ENCODE measurements at places on chromosomes 7 and 10. TPM values are rescaled to one million over a fixed set of nuclear protein-coding genes. Genes with fewer than 3 reads are reported as not detected.

MYL10 gene
- total RNA-seq = not detected

FKBP9 gene
- 0.75 TPM for total RNA-seq

ATXN7L1 gene
- total RNA-seq = 22.4 TPM

SDK1 gene
- 0.07 TPM for total RNA-seq

MOGAT3 gene
- total RNA-seq = not detected

FAM13C gene
- not detected for total RNA-seq

LIPM gene
- not detected for total RNA-seq

GPRIN2 gene
- total RNA-seq = not detected

ASZ1 gene
- total RNA-seq = not detected

HOXA7 gene
- total RNA-seq = not detected

ZNF488 gene
- total RNA-seq = not detected

UCN3 gene
- not detected for total RNA-seq

TLL2 gene
- total RNA-seq = not detected

DENND10 gene
- total RNA-seq = 39.0 TPM

TWIST1 gene
- total RNA-seq = 0.20 TPM

ZNF783 gene
- 26.2 TPM for total RNA-seq

LANCL2 gene
- 9.0 TPM for total RNA-seq

AKR1C8 gene
- 0.91 TPM for total RNA-seq

GPER1 gene
- 0.22 TPM for total RNA-seq

METTL27 gene
- total RNA-seq = 2.8 TPM

C10orf67 gene
- total RNA-seq = 0.17 TPM

ATG9B gene
- total RNA-seq = 14.4 TPM

TMEM270 gene
- total RNA-seq = not detected

NKX1-2 gene
- not detected for total RNA-seq

FAM241B gene
- total RNA-seq = 6.1 TPM

ANKRD22 gene
- 0.43 TPM for total RNA-seq

AVPI1 gene
- 0.68 TPM for total RNA-seq

ADAMTS14 gene
- total RNA-seq = not detected

CNNM1 gene
- 1.0 TPM for total RNA-seq

WDFY4 gene
- 2.9 TPM for total RNA-seq

RGR gene
- total RNA-seq = not detected

CDCA7L gene
- 62.8 TPM for total RNA-seq

NAT16 gene
- total RNA-seq = not detected

KCNMA1 gene
- 0.34 TPM for total RNA-seq

KAZALD1 gene
- total RNA-seq = 0.48 TPM

LRMDA gene
- not detected for total RNA-seq

UTF1 gene
- not detected for total RNA-seq

HIPK2 gene
- 19.5 TPM for total RNA-seq

AS3MT gene
- 0.58 TPM for total RNA-seq

LBX1 gene
- total RNA-seq = not detected

DGKI gene
- total RNA-seq = 0.05 TPM

BHLHA15 gene
- total RNA-seq = 0.40 TPM

STARD3NL gene
- total RNA-seq = 15.9 TPM

NRCAM gene
- not detected for total RNA-seq

ZMIZ2 gene
- total RNA-seq = 98.4 TPM

NPFFR1 gene
- not detected for total RNA-seq

TMEM60 gene
- total RNA-seq = 19.1 TPM
